Central memory CD8-positive, alpha-beta T cell (primary cell): ENCODE measurements at places on chromosomes 4 and X.

- no peak for DNase-seq
Observed at GRCh38 chr4:31592293-31592692, 872.1 kb downstream of the PCDH7 start.

DNA sequence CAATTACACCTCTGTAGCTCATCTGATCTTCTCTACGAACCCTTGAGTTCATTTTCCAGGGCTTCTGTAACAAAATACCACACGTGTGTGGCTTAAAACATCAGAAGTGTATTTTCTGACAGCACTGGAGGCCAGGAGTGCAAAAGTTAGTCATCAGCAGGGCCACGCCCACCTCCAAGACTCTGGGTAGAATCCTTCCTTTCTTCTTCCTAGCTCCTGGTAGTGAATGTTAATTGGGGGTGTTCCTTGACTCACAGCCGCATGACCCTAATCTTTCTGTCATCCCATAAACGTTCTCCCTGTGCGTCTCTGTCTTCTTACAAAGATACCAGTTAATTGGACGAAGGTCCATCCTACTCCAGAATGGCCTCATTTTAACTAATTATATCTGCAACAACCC lies 115.0 kb downstream of the TRIML1 start:
- no peak for DNase-seq

DNA sequence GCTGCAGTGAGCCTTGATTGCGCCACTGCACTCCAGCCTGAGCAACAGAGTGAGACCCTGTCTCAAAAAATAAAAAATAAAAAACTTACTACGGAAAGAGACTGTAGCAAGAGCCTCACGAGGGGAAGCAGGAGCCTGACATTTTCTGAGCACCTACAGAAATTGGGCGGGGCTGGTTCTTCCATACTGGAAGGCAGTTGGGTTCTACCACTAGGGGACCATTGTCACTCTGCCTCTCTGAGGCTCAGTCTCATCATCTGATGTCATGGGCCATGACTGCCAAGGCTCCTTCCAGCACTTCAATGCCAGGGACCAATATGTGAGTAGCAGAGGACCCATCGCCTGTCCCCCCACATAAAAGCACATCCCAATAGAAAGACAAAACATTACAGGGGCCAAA lies 8.2 kb downstream of the SH3KBP1 start:
- no peak for DNase-seq

- no peak for DNase-seq
Observed at GRCh38 chrX:71612256-71612655, 6.1 kb downstream of the CXCR3 start.

- no peak for DNase-seq
Observed at GRCh38 chrX:133359466-133359865, 55.8 kb downstream of the GPC4 start.

- no peak for DNase-seq
Observed at GRCh38 chr4:153223930-153224329, 19.7 kb downstream of the TRIM2 start.

DNA sequence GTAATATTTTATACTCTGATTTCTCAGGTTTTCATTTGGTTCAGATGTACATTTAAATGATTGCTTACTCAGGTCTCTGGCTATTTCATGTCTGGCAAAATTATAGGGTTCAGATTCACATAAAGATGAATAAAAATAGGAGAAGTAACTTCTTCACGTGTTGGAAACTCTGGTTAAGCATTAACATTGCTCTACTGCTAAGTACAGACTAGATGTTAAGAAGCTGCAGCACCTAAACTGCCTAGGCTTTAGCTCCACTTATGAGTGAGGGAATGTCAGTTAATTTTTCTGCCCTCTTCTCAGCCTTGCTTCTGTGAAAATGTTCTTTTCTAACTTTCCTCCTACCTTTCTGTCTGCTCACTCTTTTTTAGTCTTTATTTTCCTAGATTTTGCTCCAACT lies 361.2 kb downstream of the ARAP2 start:
- no peak for DNase-seq

DNA sequence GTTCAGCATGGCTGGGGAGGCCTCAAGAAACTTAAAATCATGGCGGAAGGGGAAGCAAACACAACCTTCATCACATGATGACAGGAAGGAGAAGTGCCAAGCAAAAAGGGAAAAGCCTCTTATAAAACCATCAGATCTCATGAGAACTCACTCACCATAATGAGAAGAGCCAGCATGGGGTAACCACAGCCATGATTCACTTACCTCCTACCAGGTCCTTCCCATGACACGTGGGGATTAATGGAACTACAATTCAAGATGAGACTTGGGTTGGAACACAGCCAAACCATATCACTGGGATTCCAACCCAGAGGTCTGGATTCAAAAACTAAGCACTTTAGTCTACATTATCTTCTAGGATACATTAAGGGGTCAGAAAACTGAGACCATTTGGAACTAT lies 609.6 kb upstream of the SPANXN1 start:
- no peak for DNase-seq

DNA sequence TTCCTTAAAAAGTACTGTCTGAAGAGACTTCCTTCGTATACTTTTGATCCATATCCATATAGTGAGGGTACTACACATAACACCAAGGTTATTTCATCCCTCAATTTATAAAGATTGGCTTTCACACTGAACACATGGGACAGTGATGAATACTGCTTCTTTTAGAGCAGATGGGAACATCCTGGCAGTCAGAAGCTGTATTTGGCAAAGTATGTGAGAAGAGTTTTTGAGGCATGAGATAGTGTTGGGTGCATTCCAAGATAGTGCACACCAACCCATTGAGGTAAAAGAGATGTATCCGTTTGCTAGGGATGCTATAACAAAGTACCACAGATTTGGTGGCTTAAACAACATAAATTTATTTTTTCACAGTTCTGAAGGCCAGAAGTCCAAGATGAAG lies 141.1 kb downstream of the MOSPD2 start:
- no peak for DNase-seq

DNA sequence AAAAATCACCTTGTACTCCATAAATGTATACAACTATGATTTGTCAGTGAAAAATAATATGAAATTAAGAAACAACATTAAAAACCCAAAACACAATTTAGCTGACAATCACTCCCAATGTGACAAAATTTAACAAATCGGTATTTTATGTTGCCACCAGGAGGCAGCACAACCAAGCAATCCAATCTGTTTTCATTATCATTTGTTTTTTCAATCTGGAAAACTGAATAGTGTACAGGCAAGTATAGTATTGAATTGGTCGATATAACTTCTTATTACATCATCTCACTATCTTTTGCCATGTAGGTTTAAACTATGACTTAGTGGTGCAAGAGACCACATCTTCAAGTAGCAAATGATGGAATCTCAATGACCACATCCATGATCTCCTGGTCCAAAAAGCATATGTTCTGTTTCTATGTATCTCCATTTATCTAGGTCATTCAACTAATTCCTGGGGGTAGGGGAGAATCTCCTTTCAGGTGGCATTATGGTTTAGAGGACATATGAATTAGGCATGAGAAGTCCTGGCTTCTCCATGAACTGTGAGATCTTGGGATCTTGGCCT lies 112.9 kb upstream of the AGA start:
- no peak for DNase-seq

- DNase-seq = no peak
Observed at GRCh38 chr4:72555377-72555831, 13.6 kb downstream of the ADAMTS3 start.

- no peak for DNase-seq
Observed at GRCh38 chr4:75015627-75016026, 82.7 kb downstream of the PARM1 start.

DNA sequence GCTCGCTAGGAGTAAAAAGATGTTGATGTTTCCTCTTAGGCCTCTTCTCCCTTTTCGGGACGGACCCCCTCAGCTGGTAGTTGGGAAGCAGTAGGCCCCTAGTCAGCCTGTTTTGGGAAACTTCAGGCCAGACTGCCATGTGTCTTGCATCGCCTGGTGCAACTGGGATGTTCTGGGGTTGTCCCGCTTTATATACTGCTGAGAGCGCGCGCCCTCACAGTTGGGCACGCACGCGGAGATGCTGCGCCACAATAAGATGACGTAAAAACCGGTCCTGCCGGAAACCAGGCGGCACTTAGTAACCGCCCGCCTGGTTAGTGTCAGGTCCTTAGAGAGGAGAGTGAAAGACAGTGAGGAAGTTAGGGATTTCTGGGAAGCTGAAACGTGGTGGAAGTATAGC lies 231.3 kb upstream of the CT83 start:
- no peak for DNase-seq

GRCh38 chr4:3706565-3707422 lies 59.4 kb upstream of the ADRA2C start:
- no peak for DNase-seq
